ENCODE measurements at places on chromosomes 7 and 10.

DNA sequence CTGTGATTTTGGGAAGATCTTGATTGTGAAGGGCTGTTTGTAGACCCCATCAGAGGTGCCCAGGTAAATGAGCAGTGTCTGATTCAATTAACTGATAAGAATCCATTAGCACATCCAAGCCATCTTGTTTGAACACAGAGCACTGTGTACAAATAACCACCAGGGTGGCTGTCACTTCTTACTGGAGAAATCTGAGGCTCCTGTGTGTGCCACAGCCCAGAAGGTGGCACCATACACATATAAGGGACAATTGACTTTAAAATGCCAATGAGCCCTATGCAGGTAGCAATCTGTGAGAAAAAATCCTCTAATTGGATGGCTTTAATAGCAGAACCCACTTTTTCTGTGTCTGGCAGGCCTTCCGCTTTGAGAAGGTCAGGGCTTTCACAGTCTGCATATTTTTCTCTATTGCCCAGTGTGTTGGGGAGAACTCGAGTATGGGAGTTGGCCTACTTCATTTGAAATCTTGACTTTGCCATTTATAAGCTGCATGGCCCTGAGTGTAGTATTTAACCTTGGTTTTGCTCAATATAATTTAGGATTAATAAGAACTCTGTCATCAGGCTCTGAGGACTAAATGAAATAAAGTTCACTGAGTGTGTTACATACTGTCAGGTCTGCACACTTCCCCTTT, 517.4 kb downstream of the CCSER2 start:
- peak; percentile 85 for DNase-seq

GRCh38 chr7:71132127-71132376, at the start of gene GALNT17:
Gene GALNT17 (plus strand): TSS chr7:71132144.
- no peak for DNase-seq

GRCh38 chr10:125584954-125585353, 98.0 kb downstream of the TEX36 start:
- no peak for DNase-seq

DNA sequence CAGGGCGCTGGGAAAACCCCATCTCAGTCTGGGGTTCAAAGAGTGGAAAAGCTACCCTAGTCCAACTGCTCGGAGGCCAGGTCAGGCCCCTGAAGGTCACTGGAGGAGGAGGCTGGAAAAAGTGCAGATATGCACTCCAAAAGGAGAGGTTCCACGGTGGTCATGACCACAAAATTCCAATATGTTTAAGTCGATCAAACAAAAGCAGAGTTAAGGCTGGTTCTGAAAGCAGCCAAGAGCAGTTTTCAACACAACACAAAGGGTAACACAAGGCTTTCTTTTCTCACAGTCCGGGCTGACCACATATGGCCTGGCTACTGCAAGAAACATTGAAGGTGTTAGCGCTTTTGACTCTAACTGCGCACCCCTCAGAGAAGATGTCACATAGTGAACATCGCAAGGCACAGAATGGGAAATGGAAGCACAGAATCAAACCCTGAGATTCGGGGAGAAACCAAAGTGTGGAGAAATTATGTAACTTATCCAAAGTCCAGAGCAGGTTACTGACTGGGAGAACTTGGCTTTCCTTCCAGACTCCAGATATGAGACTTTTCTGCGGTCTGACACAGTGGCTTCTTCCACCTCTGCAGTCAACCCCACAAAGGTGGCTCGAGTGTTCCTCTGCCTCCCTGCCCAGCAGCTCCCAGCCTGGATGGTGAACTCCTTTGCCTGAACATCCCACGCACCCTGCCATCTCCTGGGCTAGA, 1.3 kb upstream of the GRB10 start:
- no peak for DNase-seq

DNA sequence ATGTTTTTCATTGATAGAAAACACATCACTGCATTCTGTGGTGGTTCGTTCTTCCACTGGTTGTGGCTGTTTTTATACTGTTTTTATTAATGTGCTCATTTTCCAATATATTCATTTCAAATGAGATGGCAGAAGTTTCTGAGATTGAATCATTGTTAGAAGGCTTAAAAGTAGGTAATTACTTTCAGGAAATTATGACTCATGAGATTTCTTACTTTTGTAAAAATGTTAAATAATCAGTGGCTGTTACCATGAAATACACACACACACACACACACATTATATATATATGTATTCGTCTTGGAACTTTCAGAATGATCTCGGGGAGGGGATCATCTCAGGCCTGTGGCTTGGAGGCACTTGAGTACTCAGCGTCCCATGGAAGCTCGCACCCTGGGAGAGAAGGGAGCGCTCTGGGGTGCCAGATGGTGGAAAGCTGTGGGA, 66.1 kb downstream of the ZMYND11 start:
- no peak for DNase-seq

GRCh38 chr10:78813998-78814399, 254.8 kb upstream of the ZMIZ1 start:
- DNase-seq = no peak

DNA sequence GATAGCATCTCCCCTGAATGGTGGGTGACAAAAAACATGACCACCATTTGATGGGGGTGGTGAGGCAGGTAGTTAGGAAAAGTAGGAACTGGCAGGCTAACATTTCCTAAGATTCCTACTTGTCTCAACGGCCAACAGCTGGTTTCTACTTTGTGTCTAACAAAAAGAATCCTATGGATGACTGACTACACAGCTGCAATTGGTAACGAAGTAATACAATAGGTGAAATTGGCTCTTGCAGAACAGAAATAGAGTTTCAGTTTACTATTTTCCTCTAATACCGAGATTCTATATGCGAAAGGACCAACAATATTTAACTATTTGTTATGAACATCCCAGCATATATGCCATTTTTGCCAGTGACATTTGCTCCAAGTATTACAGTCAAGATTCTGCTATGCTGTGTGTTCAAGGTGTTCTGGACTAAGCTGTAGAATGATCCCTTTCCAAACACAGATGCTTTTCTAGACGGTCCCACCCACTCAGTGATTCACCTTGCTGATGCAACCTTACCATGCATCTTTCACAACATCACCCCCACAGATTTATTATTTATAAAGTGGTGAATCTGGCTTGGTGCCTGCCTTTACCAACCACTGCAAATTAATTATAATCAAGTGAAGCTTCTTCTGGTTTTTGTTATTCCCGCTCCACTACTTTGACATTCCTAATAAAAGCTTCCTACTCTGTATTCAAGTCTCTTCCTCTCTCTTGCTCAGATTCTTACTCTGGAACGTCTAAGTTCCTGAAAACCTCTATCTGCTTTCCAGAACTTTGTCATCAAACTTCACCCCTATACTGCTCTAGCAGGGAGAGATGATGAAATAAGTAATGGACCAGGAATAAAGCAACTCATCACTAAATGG, 16.8 kb downstream of the BBIP1 start:
- DNase-seq = no peak

GRCh38 chr7:26543951-26544350, 252.3 kb downstream of the SNX10 start:
- no peak for DNase-seq

- no peak for DNase-seq
Observed at GRCh38 chr7:106313456-106313901, 28.7 kb upstream of the NAMPT start.

DNA sequence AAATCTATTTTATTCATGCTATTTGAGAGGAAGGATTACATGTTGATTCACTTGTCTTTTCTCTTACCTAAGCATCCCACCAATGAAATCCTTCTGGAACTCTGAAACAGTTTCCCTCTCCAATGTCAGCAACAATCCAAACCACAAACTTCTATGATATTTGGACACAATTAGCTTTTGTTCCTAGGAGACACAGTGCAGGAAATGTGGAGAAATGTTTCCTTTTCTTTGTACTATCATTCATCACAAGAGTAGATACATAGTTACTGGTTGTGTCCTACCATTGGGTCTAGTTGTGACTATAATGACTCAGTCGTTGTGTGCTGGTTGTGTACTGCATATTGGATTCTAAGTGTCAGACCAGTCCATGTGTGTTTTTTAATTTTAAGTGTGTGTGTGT, 156.8 kb upstream of the MAGI2 start:
- no peak for DNase-seq

- no peak for DNase-seq
Observed at GRCh38 chr10:71968553-71969474, 4.6 kb downstream of the CHST3 start.

- DNase-seq = no peak
Observed at GRCh38 chr10:1620803-1621202, 116.5 kb downstream of the ADARB2 start.

- no peak for DNase-seq
Observed at GRCh38 chr10:59325116-59325515, 37.2 kb downstream of the FAM13C start.

- DNase-seq = no peak
Observed at GRCh38 chr7:31382722-31383121, 42.2 kb upstream of the NEUROD6 start.

DNA sequence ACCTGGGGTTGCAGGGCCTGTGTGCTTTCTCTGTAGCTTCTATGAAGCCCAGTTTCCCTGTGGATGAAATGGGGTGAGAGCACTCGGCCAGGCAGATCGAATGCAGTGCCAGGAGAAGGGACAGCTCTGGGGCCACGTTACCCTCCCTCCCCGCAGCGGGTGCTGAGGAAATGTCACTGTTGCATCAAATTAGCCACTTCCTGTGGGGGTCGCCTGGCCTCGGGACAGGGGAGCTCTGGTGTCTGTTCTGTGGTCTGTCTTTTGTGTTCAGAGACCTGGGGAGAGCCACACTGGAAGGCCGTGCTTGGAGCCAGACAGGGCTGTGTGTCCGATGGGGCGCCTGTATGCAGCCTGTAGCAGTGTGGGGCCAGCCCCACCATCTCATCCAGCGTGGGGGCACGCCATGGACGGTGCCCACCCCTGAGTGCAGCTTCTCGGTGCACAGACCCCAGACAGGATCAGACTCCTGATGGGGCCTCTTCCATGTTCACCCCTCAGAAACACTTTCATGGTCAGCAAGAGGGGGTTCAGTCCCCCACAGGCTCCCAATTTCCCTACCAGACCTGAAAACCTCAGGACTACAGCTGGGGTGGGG, 13.6 kb downstream of the TTYH3 start:
- DNase-seq = no peak

- DNase-seq = no peak
Observed at GRCh38 chr7:94039368-94040035, 35.3 kb upstream of the BET1 start.

DNA sequence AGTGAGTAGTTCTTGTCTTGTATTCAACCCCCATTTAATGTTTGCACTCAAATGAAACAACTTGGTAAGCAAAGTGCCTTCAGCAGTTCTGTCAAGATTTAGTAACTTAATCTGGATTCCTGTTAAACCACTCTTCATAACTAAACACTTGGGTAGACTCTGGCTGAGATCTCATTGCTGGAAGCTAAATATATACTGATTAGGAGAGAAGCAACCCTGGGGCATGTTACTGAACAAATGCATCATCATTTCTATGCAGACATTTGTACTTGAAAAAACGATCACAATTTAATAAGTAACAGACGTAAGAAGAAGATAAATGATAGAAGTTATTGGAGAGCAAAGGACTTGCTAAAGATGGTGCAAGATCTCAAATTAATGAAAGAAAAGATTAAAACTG, 308.4 kb upstream of the POM121L12 start:
- DNase-seq = no peak

DNA sequence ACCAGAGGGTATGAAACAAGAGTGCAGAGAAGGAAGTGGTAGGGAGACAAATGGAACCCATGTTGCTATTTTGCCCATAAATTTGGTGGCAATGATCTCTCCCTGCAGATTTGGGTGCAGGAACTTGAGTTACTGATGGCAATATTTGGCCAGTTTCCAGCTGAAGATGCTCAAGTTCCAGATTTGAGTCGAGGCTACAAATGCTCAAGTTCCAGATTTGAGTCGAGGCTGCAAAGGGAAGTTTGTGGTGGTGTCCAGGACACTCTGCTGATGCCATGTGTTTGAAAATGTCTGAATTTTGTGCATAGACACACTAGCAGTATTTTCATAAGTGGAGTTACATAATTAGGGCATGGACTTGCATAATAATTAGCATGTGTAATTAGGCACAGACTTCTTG, 40.8 kb downstream of the TBXAS1 start:
- no peak for DNase-seq

GRCh38 chr10:124160176-124160575, 66.8 kb upstream of the CHST15 start:
- DNase-seq = no peak
